ENCODE measurements at places on chromosomes 6 and 20. TPM values are rescaled to one million over a fixed set of nuclear protein-coding genes. Genes with fewer than 3 reads are reported as not detected.

- no peaks in the 10 kb centered on the region for H3K27me3 ChIP-seq
- no peak overlapping the region for H3K4me3 ChIP-seq
- no peak overlapping the region for H3K27ac ChIP-seq
- H3K36me3 ChIP-seq = no peaks in the 10 kb centered on the region
- DNase-seq = no peak
Observed at GRCh38 chr6:24440897-24441598, 38.3 kb downstream of the MRS2 start.

DNA sequence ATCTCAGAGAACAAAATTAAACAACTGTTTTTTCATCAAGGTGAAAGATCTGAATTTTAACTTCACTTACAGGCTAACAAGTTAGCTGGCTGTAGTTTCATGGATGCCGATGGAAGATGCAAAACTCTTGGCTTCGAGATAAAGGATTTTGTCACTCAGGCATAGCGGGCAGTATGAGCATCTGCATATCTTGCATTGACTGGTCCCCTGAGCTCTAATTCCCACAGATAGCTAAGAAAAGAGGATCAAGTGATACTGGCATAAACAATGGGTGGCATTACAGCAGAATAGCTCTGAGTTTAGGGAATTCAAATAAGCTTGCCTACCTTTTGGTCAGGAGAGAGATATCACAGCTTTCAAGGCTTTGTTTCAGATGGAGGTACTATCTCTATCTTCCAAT, 1.8 kb upstream of the CLVS2 start:
- H3K4me1 ChIP-seq = no peaks in the 10 kb centered on the region
- DNase-seq = no peak
- H3K36me3 ChIP-seq = no peaks in the 10 kb centered on the region
- no peaks in the 10 kb centered on the region for H3K27me3 ChIP-seq
- H3K4me3 ChIP-seq = no peak overlapping the region

- no peak overlapping the region for H3K27ac ChIP-seq
- no peaks in the 10 kb centered on the region for H3K36me3 ChIP-seq
- H3K4me3 ChIP-seq = no peak overlapping the region
Observed at GRCh38 chr6:39558079-39558478, 167.1 kb downstream of the KIF6 start.

The HTR1E gene
- total RNA-seq = not detected

The GPR6 gene
- not detected for total RNA-seq

The PSORS1C2 gene
- total RNA-seq = not detected
